A549 treated with DMSO at 1 μM for 4 hours (cell line): ENCODE measurements at places on chromosomes 12 and 14. TPM values are rescaled to one million over a fixed set of nuclear protein-coding genes. Genes with fewer than 3 reads are reported as not detected.

Gene INSM2
- total RNA-seq, result 0.02 to 0.06 TPM (median 0.05 TPM) in 3 of 5 replicates, not detected in the others

Gene RDH16
- total RNA-seq, result 0.05 to 0.16 TPM (median 0.09 TPM) in 5 replicates

Gene SLC6A15
- 2.4 to 5.3 TPM (median 3.5 TPM) in 5 replicates for total RNA-seq

Gene B4GALNT1
- 34.2 to 52.4 TPM (median 46.8 TPM) in 5 replicates for total RNA-seq

Gene SLC17A8
- 0.05 TPM in 1 of 5 replicates, not detected in the others for total RNA-seq

Gene ACRBP
- 0.21 to 0.34 TPM (median 0.23 TPM) in 3 of 5 replicates, not detected in the others for total RNA-seq

Gene DNAI7
- total RNA-seq, result 0.09 to 0.46 TPM (median 0.20 TPM) in 5 replicates

Gene IL23A
- total RNA-seq, result 0.32 to 0.84 TPM (median 0.50 TPM) in 5 replicates

Gene ARMH4
- total RNA-seq, result 0.49 to 1.8 TPM (median 0.79 TPM) in 5 replicates

Gene SYT10
- total RNA-seq, result not detected in 5 replicates

Gene KRAS
- 10.6 to 18.7 TPM (median 16.3 TPM) in 5 replicates for total RNA-seq

Gene ESR2
- total RNA-seq, result 0.04 to 0.07 TPM (median 0.05 TPM) in 3 of 5 replicates, not detected in the others

Gene KRT80
- 53.8 to 71.0 TPM (median 63.0 TPM) in 5 replicates for total RNA-seq

Gene DACT1
- total RNA-seq, result 0.55 to 1.2 TPM (median 0.77 TPM) in 5 replicates

Gene LRP1-AS
- total RNA-seq, result not detected in 5 replicates

Gene SOAT2
- 0.10 to 0.26 TPM (median 0.19 TPM) in 5 replicates for total RNA-seq

Gene LRRC10
- total RNA-seq, result not detected in 5 replicates

Gene JAG2
- 16.4 to 27.3 TPM (median 21.3 TPM) in 5 replicates for total RNA-seq

Gene LHX5
- 0.02 TPM in 1 of 5 replicates, not detected in the others for total RNA-seq

Gene SBNO1
- 23.4 to 34.3 TPM (median 31.0 TPM) in 5 replicates for total RNA-seq

Gene MYF6
- not detected in 5 replicates for total RNA-seq

Gene CCDC60
- total RNA-seq, result not detected in 5 replicates

Gene GZMH
- not detected in 5 replicates for total RNA-seq

Gene TAS2R8
- total RNA-seq, result not detected in 5 replicates

Gene KLHL33
- total RNA-seq, result not detected in 5 replicates

Gene AVPR1A
- total RNA-seq, result 0.02 to 0.05 TPM (median 0.02 TPM) in 3 of 5 replicates, not detected in the others

Gene TMEM30B
- total RNA-seq, result 0.12 to 0.26 TPM (median 0.20 TPM) in 5 replicates

Gene TCL1A
- not detected in 5 replicates for total RNA-seq

Gene MGAT4C
- total RNA-seq, result 0.03 to 0.08 TPM (median 0.06 TPM) in 4 of 5 replicates, not detected in the other

Gene EFCAB11
- total RNA-seq, result 11.4 to 14.7 TPM (median 13.3 TPM) in 5 replicates

Gene KCNK13
- total RNA-seq, result 0.09 to 0.14 TPM (median 0.14 TPM) in 3 of 5 replicates, not detected in the others

Gene PLXNC1
- 0.07 to 0.23 TPM (median 0.07 TPM) in 4 of 5 replicates, not detected in the other for total RNA-seq

Gene MARS1
- 134 to 275 TPM (median 156 TPM) in 5 replicates for total RNA-seq
